ENCODE measurements at places on chromosomes 2 and 18. TPM values are rescaled to one million over a fixed set of nuclear protein-coding genes. Genes with fewer than 3 reads are reported as not detected.

- H3K27ac ChIP-seq: no peak overlapping the region
- no peaks in the 10 kb centered on the region for H3K4me1 ChIP-seq
- no peaks in the 10 kb centered on the region for H3K27me3 ChIP-seq
- DNase-seq: peak; percentile 60
- H3K36me3 ChIP-seq: no peaks in the 10 kb centered on the region
- no peak overlapping the region for H3K4me3 ChIP-seq
Measured at GRCh38 chr2:10097352-10098148, 17.3 kb upstream of the CYS1 start.

The EGR4 gene
- total RNA-seq: not detected

- no peaks in the 10 kb centered on the region for H3K27me3 ChIP-seq
- H3K36me3 ChIP-seq: no peaks in the 10 kb centered on the region
- H3K4me3 ChIP-seq: no peak overlapping the region
- DNase-seq: no peak
Measured at GRCh38 chr2:237731663-237732062, 66.9 kb upstream of the RBM44 start.

The TGFBRAP1 gene
- 10.4 TPM for total RNA-seq

- no peak for DNase-seq
- H3K27me3 ChIP-seq: no peaks in the 10 kb centered on the region
- H3K36me3 ChIP-seq: peaks cover 5% of the 10 kb centered on the region
- no peak overlapping the region for H3K27ac ChIP-seq
- peaks cover 4% of the 10 kb centered on the region for H3K4me1 ChIP-seq
Measured at GRCh38 chr2:97928591-97928990, 67.2 kb downstream of the TMEM131 start.

The LRRTM1 gene
- total RNA-seq: not detected

DNA sequence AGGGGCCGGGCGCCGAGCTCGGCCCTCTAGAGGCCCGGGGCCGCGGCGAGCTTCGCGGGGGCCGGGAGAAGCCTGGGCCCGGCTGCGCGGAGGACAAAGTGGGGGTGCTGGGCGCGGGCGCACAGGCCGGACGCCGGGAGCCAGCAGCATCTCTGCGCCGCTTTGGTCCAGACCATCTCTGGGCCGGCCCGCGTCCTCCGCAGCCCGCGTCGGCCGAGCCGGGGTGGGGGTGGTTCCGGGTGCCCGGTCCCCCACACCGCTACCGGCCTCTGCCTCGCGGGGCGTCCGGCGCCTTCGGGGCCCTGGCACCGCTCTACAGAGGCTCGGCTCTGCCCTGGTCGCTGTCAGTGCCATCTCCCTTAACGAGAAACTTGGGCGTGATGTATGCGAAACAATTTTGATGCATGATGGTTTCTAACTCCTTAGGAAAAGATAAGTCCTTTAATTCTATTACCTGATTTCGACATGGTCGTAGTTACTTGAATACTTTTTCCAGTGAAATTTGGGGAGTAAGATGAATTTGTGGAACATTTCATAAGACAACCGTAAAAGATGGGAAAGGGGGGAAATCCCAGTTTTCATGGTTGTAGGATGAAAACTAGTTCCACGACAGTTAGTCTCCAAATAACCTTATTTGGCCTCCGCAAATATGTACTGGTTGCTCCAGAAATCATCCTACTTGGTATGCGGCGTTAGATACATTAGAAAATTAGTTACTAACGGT lies 562 bp downstream of the TWSG1 start:
- peaks cover 14% of the 10 kb centered on the region for H3K4me1 ChIP-seq
- H3K36me3 ChIP-seq: no peaks in the 10 kb centered on the region
- no peak for DNase-seq
- H3K4me3 ChIP-seq: peak overlapping the region; percentile 77

The ASTL gene
- not detected for total RNA-seq

The LYG2 gene
- total RNA-seq: not detected

The CABYR gene
- total RNA-seq: 0.19 TPM

The EFEMP1 gene
- total RNA-seq: 9.2 TPM

The VPS4B gene
- 18.6 TPM for total RNA-seq

- no peak for DNase-seq
- no peak overlapping the region for H3K27ac ChIP-seq
- no peaks in the 10 kb centered on the region for H3K36me3 ChIP-seq
- no peaks in the 10 kb centered on the region for H3K27me3 ChIP-seq
- no peak overlapping the region for H3K4me3 ChIP-seq
Measured at GRCh38 chr18:13241083-13241892, 22.7 kb downstream of the LDLRAD4 start.

The BOLL gene
- total RNA-seq: not detected

GRCh38 chr18:59505356-59505755 lies 146.3 kb upstream of the LMAN1 start:
- DNase-seq: no peak
- H3K27ac ChIP-seq: no peak overlapping the region
- H3K27me3 ChIP-seq: no peaks in the 10 kb centered on the region
- H3K4me1 ChIP-seq: no peaks in the 10 kb centered on the region

The PLEKHB2 gene
- 26.6 TPM for total RNA-seq

DNA sequence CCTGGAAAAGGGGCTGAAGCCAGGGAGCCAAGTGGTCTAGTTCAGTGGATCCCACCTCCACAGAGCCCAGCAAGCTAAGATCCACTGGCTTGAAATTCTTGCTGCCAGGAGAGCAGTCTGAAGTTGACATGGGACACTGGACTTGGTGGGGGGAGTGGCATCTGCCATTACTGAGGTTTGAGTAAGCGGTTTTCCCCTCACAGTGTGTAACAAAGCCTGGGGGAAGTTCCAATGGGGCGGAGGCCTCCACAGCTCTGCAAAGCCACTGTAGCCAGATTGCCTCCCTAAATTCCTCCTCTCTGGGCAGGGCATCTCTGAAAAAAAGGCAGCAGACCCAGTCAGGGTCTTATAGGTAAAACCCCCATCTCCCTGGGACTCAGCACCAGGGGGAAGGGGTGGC lies 144.4 kb downstream of the PTPRM start:
- DNase-seq: no peak
- no peak overlapping the region for H3K4me3 ChIP-seq
- no peaks in the 10 kb centered on the region for H3K27me3 ChIP-seq
- H3K4me1 ChIP-seq: no peaks in the 10 kb centered on the region
- no peaks in the 10 kb centered on the region for H3K36me3 ChIP-seq
- no peak overlapping the region for H3K27ac ChIP-seq

- H3K36me3 ChIP-seq: peaks cover 7% of the 10 kb centered on the region
- no peak overlapping the region for H3K27ac ChIP-seq
- no peak for DNase-seq
- H3K4me3 ChIP-seq: no peak overlapping the region
- peaks cover 15% of the 10 kb centered on the region for H3K4me1 ChIP-seq
Measured at GRCh38 chr2:86078774-86079545, 26.7 kb downstream of the POLR1A start.

The NBAS gene
- 27.2 TPM for total RNA-seq

DNA sequence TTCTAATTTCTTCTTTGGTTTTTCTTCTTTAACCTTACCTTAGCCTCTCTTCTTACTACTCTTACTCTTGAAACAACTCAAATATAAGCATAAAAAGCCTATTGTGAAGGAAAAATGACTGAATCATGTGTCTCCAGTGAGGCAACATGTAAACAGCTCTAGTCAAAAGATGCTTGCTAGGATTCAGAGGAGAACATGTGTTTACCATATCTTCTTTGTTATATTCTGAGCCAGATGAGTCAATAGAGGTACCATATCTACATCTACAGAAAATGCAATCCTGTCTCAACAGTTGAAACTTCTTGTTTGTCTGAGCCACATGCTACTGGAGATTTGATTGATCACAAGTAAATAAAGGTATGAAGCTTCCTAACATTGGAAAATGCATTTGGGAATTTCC lies 15.9 kb upstream of the FIGN start:
- H3K27ac ChIP-seq: no peak overlapping the region
- no peak for DNase-seq
- no peaks in the 10 kb centered on the region for H3K27me3 ChIP-seq
- H3K4me1 ChIP-seq: no peaks in the 10 kb centered on the region
- H3K36me3 ChIP-seq: no peaks in the 10 kb centered on the region
- H3K4me3 ChIP-seq: no peak overlapping the region

The MBOAT2 gene
- total RNA-seq: 65.5 TPM

The MYO5B gene
- 5.4 TPM for total RNA-seq

The DNAH7 gene
- total RNA-seq: 0.50 TPM

- peak; percentile 39 for DNase-seq
- H3K27me3 ChIP-seq: no peaks in the 10 kb centered on the region
- peak overlapping the region; percentile 81 for H3K27ac ChIP-seq
- H3K4me3 ChIP-seq: peak overlapping the region; percentile 96
- H3K36me3 ChIP-seq: no peaks in the 10 kb centered on the region
- H3K4me1 ChIP-seq: peaks cover 44% of the 10 kb centered on the region
Measured at GRCh38 chr2:28895189-28895893, 874 bp downstream of the WDR43 start.

GRCh38 chr18:71523483-71524435 lies 1020.4 kb downstream of the CBLN2 start:
- no peaks in the 10 kb centered on the region for H3K27me3 ChIP-seq
- H3K36me3 ChIP-seq: no peaks in the 10 kb centered on the region
- no peak overlapping the region for H3K27ac ChIP-seq

- no peak overlapping the region for H3K4me3 ChIP-seq
- no peak overlapping the region for H3K27ac ChIP-seq
Measured at GRCh38 chr2:1672738-1673137, 71.6 kb downstream of the PXDN start.

The C18orf32 gene
- 12.4 TPM for total RNA-seq

The PROC gene
- total RNA-seq: 150 TPM

DNA sequence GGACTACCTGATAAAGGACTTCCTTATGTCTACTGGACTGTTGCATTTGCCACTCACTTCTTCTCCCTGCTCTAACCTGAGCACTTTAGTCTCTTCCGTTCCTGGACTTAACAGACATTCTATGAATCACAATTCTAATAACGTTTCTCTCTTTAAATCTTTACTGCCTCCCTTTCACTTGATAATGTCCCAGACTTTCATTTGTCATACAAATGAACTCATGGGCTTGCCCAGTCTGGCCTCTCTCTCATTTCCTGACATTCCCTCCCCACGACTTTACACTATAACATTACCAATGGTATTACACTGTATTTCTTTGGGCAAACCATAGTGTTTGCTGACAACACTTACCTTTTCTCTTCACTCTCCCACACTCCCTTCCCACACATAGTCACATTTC lies 540.7 kb upstream of the TMEFF2 start:
- no peak overlapping the region for H3K4me3 ChIP-seq
- no peak overlapping the region for H3K27ac ChIP-seq
- no peaks in the 10 kb centered on the region for H3K4me1 ChIP-seq
- no peak for DNase-seq
- H3K27me3 ChIP-seq: no peaks in the 10 kb centered on the region

DNA sequence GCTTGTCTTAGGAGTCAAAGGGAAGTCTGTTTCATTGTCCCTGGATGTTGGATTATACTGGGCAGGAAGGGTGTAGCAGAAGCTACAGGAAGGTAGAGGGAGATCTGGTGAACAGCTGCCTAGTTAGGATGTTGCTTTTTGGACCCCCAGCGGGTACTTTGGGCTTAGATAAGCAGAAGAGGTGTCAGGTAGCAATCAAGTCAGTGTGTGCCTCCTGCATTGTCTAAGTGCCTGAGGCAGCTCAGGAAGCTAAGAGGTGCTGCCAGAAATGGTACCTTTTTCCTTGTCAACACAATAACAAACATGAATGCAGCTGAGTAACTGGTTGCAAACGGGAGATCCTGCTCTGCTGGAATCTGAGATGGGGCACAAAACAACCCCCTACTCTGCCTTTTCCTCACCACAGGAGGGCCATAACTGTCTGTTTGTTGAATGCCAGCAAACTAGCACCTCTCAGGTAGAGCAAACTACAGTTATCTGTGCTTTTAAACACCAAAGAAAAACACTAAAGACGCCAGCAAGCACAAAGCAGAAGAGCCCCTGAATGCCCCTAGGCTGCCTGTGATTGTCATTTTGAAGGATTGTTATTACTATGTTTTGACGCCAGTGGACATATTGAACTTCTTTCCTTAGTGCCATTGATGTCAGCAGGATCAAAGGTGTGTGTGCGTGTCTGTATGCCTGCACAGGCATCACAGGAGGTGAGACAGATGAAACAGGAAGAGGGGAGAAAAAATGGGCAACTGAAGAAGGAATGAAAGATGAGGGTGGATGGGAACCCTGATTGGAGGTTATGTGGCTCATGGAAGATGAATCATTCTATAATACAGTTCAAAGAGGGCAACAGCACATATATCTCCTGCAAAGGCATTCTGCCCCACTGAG lies 151.4 kb downstream of the ETAA1 start:
- H3K4me1 ChIP-seq: no peaks in the 10 kb centered on the region
- H3K27me3 ChIP-seq: no peaks in the 10 kb centered on the region
- H3K36me3 ChIP-seq: no peaks in the 10 kb centered on the region
- H3K4me3 ChIP-seq: no peak overlapping the region
- H3K27ac ChIP-seq: no peak overlapping the region

The HOXD3 gene
- not detected for total RNA-seq

GRCh38 chr2:127176371-127177311 lies 43.5 kb downstream of the CYP27C1 start:
- no peak overlapping the region for H3K27ac ChIP-seq
- H3K27me3 ChIP-seq: no peaks in the 10 kb centered on the region
- H3K36me3 ChIP-seq: no peaks in the 10 kb centered on the region
- H3K4me1 ChIP-seq: no peaks in the 10 kb centered on the region

The CYTIP gene
- 2.4 TPM for total RNA-seq

- no peak for DNase-seq
- H3K4me3 ChIP-seq: no peak overlapping the region
- peaks cover 12% of the 10 kb centered on the region for H3K4me1 ChIP-seq
- no peak overlapping the region for H3K27ac ChIP-seq
- H3K27me3 ChIP-seq: no peaks in the 10 kb centered on the region
- no peaks in the 10 kb centered on the region for H3K36me3 ChIP-seq
Measured at GRCh38 chr2:120326066-120326465, 19.9 kb upstream of the INHBB start.

The PNPT1 gene
- 11.4 TPM for total RNA-seq

DNA sequence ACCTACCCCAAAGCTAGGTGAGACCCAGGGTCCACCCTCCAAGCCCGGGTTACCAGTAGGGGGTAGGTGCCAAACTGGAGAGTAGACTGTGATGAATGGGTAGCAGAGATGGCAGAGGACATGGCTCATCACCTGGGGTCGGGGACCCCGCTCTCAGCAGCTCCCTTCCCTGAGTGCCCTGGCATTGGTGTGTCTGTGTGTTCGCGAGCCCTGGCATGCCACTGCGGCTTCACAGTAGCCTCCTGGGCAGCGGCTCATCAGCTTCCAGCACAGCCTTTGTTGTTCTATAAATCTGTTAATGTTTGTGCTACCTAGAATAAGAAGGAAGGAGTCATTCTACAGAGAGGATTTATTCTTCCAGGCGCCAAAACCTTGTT lies 62.6 kb upstream of the ALPP start:
- H3K27ac ChIP-seq: no peak overlapping the region
- H3K4me1 ChIP-seq: no peaks in the 10 kb centered on the region
- no peaks in the 10 kb centered on the region for H3K27me3 ChIP-seq
- DNase-seq: no peak
